ENCODE measurements at places on chromosomes 16 and 17.

DNA sequence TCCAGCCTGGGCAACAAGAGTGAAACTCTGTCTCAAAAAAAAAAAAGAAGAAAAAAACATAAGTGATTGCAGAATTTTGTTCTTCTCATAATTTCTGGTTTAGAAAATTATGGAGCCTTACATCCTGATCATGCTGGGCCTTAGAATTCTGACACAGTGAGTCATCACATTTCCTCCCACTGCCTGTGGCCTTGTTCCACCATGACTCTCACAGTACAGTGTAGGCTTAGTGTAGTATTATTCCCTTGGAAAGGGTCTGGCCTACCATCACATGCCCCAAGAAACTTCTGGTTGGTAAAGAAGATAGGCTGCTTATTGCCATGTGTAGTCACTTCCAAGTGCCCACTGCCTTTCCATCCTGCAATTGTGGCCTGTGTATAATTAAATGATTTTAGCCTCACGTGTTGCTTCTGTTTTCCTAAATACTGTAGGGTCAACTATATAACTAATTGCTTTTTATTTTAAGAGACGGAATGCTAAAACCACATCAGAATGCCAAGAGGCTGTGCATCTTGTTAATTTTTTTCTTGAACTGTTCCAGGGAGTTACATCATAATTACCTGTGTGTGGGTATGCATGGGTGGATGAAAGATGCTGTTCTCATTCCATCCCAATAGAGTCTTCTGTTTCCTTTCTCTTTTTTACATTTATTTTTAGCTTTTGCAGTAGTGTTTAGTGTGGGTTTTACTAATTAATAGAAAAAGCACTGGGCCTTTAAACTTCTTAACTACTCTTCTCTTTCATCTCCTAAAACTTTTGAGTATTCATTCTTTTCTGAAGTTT is 25.9 kb downstream of the OGFOD1 start:
- peak; percentile 10 for DNase-seq

DNA sequence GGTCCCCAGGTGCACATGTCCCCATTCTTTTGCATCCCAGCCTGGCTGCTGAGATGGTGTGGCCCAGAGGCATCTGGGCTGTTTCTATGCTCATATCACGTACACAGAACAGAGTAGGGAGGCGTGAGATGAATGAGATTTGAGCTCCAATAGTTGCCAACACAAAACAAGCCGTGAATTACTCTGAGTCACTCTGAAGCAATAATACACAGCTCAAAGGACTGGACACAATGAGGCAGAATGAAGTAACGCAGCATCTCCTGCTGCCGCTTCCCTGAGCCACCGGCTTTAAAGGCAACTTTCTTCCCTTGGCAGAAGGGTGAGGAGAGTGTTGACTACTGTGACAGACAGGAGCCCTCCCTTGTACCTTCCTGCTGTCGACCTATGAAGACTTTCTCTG is 33.9 kb upstream of the CLEC18B start:
- DNase-seq = no peak

GRCh38 chr17:53538129-53538617 is 284.6 kb upstream of the KIF2B start:
- DNase-seq = no peak

GRCh38 chr17:79797492-79798298 is 818 bp upstream of the CBX8 start:
- DNase-seq = no peak

DNA sequence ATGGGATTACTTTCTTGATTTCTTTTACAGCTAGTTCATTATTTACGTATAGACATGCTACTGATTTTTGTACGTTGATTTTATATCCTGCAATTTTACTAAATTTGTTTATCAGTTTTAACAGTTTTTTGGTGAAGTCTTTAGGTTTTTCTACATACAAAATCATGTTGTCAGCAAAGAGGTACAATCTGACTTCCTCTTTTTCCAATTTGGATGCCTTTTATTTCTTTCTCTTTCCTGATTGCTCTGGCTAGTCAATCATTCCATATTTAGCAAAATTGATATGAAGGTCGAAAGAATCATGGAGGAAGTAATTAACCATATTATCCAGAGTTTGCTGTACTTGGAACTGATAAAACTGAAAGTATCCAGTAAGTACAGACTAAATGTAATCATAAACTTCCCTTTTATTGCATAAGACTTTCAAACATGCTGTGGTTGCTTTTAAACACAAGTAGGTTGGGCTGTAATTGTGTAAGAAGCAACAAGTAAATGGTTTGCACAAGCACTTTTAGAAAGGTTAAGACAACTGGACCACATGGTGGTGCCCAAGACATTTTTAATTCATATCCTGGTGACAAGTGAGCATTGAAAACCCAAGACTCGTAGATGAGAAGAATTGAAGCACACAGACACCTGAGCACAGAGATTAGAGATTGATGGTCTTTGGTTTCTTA is 8.4 kb downstream of the GDE1 start:
- no peak for DNase-seq

Measured in CD4-positive, alpha-beta T cell treated with Interleukin-17A for 4 hours (primary cell).